Immature natural killer cell (primary cell): ENCODE measurements at places on chromosomes 12 and 14. TPM values are rescaled to one million over a fixed set of nuclear protein-coding genes. Genes with fewer than 3 reads are reported as not detected.

IFNG-AS1 gene
- polyA plus RNA-seq = 2.2 TPM

TMEM30B gene
- 1.2 TPM for polyA plus RNA-seq

ATG2B gene
- polyA plus RNA-seq = 1.6 TPM

RASAL1 gene
- not detected for polyA plus RNA-seq

RAPGEF3 gene
- polyA plus RNA-seq = 0.25 TPM

TSPAN11 gene
- not detected for polyA plus RNA-seq

SYNDIG1L gene
- polyA plus RNA-seq = not detected

SPRYD4 gene
- 1.1 TPM for polyA plus RNA-seq

OR11H7 gene
- polyA plus RNA-seq = not detected

TMEM233 gene
- not detected for polyA plus RNA-seq

LRRC74A gene
- not detected for polyA plus RNA-seq

TIMM9 gene
- 21.0 TPM for polyA plus RNA-seq

RTL1 gene
- polyA plus RNA-seq = not detected

ESR2 gene
- polyA plus RNA-seq = not detected

GLTP gene
- 95.1 TPM for polyA plus RNA-seq

BICDL1 gene
- polyA plus RNA-seq = 1.0 TPM

APOF gene
- polyA plus RNA-seq = not detected

NTF3 gene
- polyA plus RNA-seq = not detected

PLEKHG3 gene
- 71.4 TPM for polyA plus RNA-seq

AQP6 gene
- not detected for polyA plus RNA-seq

STXBP6 gene
- polyA plus RNA-seq = not detected

CEBPE gene
- polyA plus RNA-seq = not detected

GPRC5D gene
- not detected for polyA plus RNA-seq

PRKD1 gene
- not detected for polyA plus RNA-seq

HOXC12 gene
- not detected for polyA plus RNA-seq

KRT82 gene
- polyA plus RNA-seq = not detected

EPYC gene
- not detected for polyA plus RNA-seq

C12orf56 gene
- not detected for polyA plus RNA-seq

SLC39A5 gene
- polyA plus RNA-seq = not detected

NR4A1 gene
- polyA plus RNA-seq = 0.83 TPM

BATF gene
- 61.7 TPM for polyA plus RNA-seq

LHX5 gene
- not detected for polyA plus RNA-seq

FBLN5 gene
- polyA plus RNA-seq = 3.8 TPM

SLC2A14 gene
- not detected for polyA plus RNA-seq

RERGL gene
- polyA plus RNA-seq = not detected

MYBPC1 gene
- polyA plus RNA-seq = not detected

EDDM3A gene
- polyA plus RNA-seq = not detected

SLCO1C1 gene
- not detected for polyA plus RNA-seq

TARBP2 gene
- 28.9 TPM for polyA plus RNA-seq

CFAP251 gene
- polyA plus RNA-seq = not detected

PTPN6 gene
- polyA plus RNA-seq = 513 TPM

SAMD4A gene
- polyA plus RNA-seq = not detected

SELPLG gene
- polyA plus RNA-seq = 429 TPM

NT5DC3 gene
- polyA plus RNA-seq = 0.09 TPM

XRCC3 gene
- 5.4 TPM for polyA plus RNA-seq

MANSC1 gene
- 0.77 TPM for polyA plus RNA-seq

NAV3 gene
- polyA plus RNA-seq = not detected
